Stimulated activated CD4-positive, alpha-beta T cell treated with anti-CD3 and anti-CD28 coated beads, Interleukin-15, amount 100 ng/mL, for 48 hours (primary cell): ENCODE measurements at places on chromosomes 1 and 21.

- DNase-seq = no peak
Observed at GRCh38 chr21:44589586-44590305, 2.6 kb downstream of the KRTAP10-6 start.

- DNase-seq = no peak
Observed at GRCh38 chr1:38881487-38881886, at the start of gene GJA9. Gene GJA9, minus strand, starts transcription at chr1:38881587. Its CDS starts 5,489 bp downstream, at chr1:38876098.

DNA sequence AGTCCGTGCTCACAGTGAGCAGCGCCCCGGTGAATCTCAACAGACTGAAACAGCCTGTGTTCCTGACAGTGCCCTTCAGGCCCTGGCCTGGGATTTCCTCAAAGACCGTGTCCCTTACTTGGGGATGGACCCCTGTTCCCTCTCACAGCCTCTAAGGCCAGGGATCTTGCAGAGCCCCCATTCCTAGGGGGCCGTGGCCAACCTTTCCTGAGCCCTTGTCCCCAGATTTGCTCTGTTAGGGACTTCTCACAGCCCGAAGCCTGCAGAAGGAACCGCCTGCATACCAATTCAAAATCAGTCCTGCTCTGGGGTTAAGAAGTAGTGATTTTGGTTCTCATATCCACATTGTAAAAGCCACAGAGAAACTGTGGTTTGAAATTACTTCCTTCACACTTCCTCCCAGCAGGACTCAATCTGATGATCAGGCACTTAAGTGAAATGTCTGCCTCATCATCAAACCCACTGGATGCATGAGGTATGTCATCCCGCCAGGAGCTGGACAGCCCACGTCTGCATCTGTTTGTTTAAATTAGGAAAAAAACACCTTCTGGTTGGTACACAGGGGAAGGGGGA is 14.9 kb downstream of the ABCA4 start:
- no peak for DNase-seq

GRCh38 chr1:193115629-193116227 is 6.1 kb upstream of the CDC73 start:
- no peak for DNase-seq

- DNase-seq = no peak
Observed at GRCh38 chr1:86499987-86500593, 31.4 kb downstream of the CLCA1 start.

DNA sequence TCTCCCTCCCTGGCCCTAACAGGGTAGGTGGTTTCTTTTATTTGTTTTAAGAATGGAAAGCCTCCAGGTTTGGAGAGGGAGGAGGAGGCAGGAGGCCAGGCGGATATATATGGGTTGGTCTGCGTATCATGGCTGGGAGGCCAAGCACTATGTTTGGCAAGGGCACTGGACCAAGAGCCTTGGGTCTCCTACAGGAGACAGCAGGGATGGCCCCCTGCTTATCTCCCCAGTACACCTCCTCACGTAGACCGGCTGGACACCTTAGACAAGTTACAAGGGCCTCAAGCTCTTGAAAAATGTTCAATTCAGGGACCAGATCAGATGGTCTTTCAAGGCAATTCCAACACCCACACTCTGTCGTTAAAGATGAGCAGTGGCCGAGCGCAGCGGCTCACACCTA is 10.9 kb downstream of the SLC41A1 start:
- DNase-seq = no peak

DNA sequence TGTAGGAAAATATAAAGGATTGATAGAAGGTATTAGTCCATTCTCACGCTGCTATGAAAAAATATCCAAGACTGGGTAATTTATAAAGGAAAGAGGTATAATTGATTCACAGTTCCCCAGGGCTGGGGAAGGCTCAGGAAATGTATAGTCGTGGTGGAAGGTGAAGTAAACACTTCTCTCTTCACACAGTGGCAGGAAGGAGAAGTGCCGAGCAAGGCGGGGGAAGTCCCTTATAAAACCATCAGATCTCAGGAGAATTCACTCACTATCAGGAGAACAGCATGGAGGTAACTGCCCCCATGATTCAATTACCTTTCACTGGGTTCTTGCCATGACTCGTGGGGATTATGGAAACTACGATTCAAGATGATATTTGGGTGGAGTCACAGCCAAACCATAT is 1806.0 kb downstream of the MRPL39 start:
- DNase-seq = no peak

DNA sequence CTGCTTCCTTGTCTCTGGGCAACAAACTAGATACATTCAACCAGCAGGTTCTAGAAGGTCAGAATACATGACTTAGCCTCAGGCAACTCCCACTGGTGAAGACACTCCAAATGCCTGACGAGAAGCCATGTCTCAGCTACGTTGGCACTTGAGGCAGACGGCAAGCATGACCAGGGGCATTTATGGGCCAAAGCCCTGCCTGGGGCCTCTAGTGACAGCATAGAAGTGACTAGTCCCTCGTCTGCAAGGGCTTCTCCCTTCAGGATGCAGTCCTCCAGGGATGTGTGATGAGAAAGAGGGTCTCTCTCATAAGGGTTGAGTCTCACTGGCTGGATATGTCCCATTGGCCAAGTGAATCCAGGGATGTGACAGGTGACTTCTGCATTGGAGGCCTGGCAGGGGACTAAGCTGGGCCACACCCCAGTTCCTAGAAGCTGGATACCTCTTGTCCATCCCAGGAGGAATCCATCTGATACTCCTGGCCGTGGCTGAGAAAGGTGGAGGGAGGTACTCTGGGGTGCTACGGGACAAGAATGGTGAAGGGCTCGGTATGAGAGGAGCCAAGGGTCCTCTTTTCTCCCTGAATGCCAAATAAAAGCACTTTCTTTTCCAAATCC is 148.6 kb upstream of the HMGB4 start:
- no peak for DNase-seq

DNA sequence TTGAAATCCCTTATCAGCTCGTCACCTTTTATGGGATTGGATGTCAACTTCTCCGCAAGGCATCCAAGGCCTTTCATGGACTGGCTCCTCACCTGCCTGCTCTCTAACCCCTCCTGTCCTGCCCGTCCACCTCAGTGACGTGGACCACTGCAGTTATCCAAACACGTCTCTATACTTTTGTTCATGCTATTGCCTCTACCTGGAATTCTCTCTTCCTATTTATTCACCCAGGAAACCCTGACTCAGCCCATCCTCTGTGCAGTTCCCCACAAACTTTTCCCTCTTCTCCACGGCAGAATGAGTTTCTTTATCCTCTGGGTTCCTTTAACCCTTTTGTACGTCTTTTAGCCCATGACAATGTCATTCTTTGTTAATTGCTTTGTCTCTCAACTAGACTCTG is 5.1 kb upstream of the UTP25 start:
- DNase-seq = no peak

GRCh38 chr1:46306159-46306530 is 2.6 kb downstream of the UQCRH start:
- no peak for DNase-seq

DNA sequence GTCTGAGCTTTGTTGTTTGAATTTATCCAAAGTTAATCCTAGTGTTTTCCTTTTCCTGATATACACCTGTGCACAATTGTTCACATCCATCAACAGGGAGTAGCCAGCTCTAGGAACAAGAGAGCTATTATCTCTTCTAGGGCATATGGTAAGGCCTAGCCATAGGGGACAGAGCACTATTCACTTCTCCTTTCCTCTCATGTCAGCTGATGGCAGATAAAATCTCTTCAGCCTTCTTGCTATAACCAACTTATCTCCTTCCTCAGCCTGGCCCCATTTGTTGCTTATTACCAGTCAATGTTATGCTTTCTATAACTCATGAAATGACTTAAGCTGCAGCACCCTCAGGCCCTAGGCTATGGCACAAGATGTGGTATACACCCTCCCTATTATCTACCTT is 38.9 kb downstream of the PATJ start:
- DNase-seq = no peak

DNA sequence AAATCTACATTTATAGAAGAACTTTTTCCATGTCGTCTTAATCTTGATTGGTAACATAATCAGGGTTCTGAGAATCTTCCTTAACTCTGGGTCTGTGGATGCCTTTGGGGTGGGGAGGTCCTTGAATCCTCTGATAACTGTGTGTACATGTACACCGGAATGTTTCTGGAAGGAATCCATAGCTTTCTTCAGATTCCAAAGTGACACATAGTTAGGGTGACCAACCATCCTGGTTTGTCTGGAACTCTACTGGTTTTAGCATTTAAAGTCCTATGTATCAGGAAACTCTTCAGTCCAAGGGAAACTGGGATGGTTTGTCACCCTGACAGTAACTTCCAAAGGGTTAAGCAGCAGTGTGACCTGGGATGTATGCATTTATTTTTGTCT is 16.8 kb downstream of the STRIP1 start:
- DNase-seq = no peak

GRCh38 chr1:46399307-46399706 is 5.2 kb downstream of the FAAH start:
- no peak for DNase-seq

DNA sequence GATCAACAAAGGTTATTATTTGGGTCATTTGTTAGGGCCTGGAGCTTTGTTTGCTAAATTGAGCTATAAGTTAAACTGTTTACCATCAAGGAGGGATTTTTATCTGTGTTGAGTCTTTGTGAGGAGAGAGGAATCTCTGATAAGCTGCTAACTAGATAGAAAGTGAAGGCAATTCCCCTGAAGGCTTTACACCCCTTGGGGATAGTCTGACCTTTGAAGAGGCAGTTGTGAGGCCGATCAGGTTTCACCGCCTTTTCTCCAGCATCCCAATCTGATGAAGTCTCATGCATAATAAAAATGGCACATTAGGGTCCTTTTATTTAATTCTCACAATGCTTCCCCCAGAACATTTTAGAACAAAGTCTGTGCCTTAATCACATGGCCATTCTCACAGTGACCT is 21.8 kb downstream of the C1orf21 start:
- no peak for DNase-seq

DNA sequence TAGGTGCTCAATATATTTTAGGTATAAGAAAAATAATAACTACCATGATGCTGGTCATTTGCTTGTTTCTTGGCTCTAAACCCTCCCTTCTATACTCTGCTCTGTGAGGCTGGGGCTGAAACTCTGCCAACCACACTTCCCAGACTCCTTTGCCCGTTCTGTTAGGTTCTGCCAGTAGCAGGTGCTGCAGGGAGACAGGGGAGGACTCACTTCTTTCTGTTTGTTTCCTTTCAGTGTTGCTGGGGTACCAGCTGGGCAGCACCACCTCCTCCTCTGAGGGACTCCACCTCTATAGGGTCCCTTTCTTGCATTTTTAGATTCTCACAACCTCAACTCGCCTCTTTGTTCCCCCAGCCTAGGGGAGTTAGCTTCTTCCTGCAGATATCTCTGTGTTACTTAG is 17.0 kb upstream of the SH2D2A start:
- DNase-seq = no peak

DNA sequence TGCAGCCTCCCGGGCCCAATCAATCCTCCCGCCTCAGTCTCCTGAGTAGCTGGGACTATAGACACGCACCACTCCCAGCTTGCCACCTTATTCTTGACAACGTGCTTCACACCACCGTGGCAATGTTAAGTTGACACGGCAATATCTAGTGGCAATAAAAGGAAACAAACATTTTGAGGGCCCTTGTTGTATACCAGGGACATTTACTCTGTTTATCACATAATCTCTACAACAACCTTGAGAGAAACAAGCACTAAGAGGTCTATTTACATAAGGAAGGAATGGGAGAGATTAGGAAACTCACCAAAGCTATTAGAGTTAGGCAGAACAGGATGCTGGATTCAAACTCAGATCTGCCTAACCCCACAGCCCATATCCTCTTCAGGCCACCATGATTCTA is 3.1 kb downstream of the KLHDC8A start:
- DNase-seq = no peak

- DNase-seq = no peak
Observed at GRCh38 chr1:193471981-193472380, 285.6 kb upstream of the B3GALT2 start.

GRCh38 chr1:96861836-96862235 is 140.3 kb downstream of the PTBP2 start:
- no peak for DNase-seq

DNA sequence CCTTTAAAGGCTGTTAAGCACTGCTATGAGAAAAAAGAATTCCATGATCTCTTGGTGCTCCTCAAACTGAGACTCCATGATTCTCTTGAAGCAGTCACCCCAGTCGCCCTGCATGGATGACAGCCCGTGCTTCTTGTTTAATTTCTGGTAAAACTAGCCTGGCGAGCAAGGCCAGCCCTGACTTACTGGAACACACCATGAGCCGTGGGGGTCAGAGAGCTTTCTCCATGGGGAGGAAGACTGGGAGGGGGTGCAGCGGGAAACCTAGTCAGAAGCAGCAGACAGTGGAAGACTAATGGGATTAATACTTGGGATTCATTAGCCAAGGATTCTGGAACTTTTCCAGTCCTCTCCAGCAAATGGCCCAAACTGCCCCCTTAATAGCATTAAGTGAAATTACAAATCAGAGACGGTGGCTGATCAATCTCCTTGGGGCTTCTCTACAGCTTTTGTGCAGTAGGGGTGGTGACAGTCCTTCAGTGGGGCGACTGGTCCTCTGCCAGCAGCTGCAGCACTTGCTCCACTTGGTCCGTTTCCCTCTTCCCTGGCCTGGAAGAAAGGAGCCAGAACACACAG is 57.2 kb upstream of the LRRN2 start:
- no peak for DNase-seq

- DNase-seq = no peak
Observed at GRCh38 chr1:221625026-221625425, 116.9 kb downstream of the DUSP10 start.

- DNase-seq = no peak
Observed at GRCh38 chr1:37949524-37950152, 2.8 kb upstream of the INPP5B start.

DNA sequence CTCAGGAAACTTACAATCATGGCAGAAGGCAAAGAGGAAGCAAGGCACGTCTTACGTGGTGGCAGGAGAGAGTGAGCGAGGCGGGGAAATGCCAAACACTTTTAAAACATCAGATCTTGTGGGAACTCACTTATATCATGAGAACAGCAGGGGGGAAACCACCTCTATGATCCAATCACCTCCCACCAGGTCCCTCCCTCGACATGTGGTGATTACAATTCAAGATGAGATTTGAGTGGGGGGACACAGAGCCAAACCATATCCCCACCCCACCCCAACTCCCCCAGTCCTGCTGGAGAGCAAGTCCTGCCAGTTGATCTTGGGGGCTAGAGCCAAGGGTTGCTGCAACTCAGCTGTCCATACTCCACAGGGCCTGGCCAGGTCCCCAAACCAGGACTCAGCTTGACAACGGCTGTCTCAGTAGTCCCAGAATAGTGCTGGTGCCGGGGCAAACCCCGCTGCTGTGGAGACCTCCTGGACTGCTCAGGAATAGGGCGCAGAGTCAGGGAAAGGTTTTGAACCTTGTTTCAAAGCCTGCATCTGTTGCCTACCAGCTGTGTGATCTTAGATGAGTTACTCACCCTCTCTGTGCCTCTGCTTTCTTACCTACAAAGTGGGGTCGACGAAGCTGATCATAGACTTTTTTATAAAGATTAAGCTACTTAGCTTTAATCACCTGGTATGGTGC is 79.5 kb downstream of the STUM start:
- no peak for DNase-seq
